Calu3 (cell line): ENCODE measurements at places on chromosomes 4 and X. TPM values are rescaled to one million over a fixed set of nuclear protein-coding genes. Genes with fewer than 3 reads are reported as not detected.
A peak's percentile ranks its signal among the peaks of the same experiment; 100 is the strongest.

ANXA5 gene
- 246 and 273 TPM in 2 replicates for total RNA-seq

FOXO4 gene
- total RNA-seq = 7.8 and 9.8 TPM in 2 replicates

XAGE2 gene
- total RNA-seq = not detected in 2 replicates

EIF1AX gene
- 127 and 133 TPM in 2 replicates for total RNA-seq

SLIT2 gene
- 2.0 and 3.8 TPM in 2 replicates for total RNA-seq

EFHC2 gene
- total RNA-seq = 0.95 and 1.7 TPM in 2 replicates

SYNPO2 gene
- total RNA-seq = 0.17 and 0.39 TPM in 2 replicates

NIPAL1 gene
- total RNA-seq = 17.0 and 21.0 TPM in 2 replicates

C4orf50 gene
- not detected in 2 replicates for total RNA-seq

PTCHD1 gene
- total RNA-seq = 0.07 TPM in 1 of 2 replicates, not detected in the other

GPC3 gene
- 2.3 and 4.0 TPM in 2 replicates for total RNA-seq

MAGEB6 gene
- not detected in 2 replicates for total RNA-seq

- no peak for DNase-seq
Measured at GRCh38 chrX:131397891-131398290, 108.8 kb upstream of the IGSF1 start.

DNA sequence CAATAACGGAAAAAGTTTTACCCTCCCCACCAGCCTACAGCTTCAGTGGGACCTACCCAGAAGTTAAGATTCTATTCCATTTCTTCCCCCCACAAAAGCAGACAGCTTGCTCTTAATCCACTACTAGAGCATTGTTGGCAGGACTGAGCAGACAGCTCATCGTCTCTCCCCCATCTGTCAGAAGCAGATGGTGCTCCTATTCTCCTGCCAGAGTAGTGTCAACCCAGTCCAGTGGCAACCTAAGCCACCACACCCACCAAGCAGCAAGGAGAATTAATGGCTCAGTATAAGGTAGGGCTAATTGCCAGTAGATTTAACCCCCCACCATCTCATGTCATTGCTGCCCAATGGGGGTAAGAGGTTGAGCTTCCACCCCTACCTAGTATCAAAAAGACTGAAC lies 62.0 kb downstream of the AWAT2 start:
- no peak for DNase-seq

- no peak for DNase-seq
Measured at GRCh38 chr4:172998527-172999469, 169.8 kb upstream of the GALNT7 start.

DNA sequence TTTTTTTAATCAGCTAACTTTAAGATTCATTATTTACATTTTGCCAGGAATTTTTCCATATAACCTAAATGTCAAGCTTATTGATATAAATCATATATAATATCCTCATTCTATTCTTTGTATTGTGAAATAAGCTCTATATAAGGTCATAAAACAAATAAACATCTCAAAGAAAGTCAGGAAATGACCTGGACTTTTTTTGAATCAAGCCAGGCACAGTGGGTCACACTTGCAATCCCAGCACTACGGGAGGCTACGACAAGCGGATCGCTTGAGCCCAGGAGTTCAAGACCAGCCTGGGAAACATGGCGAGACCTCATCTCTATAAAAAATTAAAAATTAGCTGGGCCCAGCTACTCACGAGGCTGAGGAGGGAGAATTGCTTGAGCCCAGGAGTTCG lies 88.9 kb downstream of the RBM47 start:
- DNase-seq = no peak

GRCh38 chrX:126658447-126658846 lies 105.8 kb upstream of the DCAF12L1 start:
- no peak for DNase-seq

DNA sequence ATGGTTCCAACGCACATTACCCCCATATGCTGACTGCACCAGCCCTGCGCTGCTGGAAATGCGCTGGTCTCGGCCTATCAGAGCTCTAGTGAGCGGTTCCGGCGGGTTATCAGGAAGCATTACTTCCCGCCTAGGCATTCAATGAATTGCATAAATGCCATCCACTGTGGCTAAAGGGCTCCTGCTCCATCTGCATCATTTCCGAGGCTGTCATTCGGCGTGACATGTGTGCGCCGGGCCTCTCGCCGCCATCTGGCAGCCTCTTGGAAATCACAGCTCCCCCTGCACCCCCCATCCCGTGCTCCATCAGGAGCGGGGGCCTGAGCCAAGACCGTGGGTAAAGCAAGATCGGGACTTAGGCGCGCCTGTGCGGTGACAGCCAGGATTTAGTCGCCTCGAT lies 64.4 kb downstream of the SEPSECS start:
- DNase-seq = no peak

DNA sequence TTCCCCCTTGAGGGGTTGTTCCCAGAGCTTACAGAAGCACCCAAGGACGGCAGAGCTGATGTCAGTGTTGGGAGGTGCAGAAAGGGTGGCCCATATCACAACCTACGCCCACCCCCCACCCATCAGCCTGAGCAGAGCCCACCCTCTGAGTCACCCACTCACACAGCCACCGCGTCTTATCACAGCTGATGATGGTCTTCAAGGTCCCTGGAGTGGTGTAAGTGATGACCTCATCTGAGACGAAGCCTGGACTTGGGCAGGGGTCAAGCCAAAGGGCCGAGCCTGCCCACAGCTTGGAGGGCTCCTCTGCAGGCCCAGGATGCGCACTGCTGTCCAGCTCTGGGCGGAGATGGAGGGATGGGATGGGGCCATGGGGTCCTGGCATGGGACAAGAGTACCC lies 3.0 kb upstream of the HTRA3 start:
- DNase-seq = no peak

- DNase-seq = no peak
Measured at GRCh38 chrX:65697211-65697641, 29.8 kb downstream of the MSN start.

DNA sequence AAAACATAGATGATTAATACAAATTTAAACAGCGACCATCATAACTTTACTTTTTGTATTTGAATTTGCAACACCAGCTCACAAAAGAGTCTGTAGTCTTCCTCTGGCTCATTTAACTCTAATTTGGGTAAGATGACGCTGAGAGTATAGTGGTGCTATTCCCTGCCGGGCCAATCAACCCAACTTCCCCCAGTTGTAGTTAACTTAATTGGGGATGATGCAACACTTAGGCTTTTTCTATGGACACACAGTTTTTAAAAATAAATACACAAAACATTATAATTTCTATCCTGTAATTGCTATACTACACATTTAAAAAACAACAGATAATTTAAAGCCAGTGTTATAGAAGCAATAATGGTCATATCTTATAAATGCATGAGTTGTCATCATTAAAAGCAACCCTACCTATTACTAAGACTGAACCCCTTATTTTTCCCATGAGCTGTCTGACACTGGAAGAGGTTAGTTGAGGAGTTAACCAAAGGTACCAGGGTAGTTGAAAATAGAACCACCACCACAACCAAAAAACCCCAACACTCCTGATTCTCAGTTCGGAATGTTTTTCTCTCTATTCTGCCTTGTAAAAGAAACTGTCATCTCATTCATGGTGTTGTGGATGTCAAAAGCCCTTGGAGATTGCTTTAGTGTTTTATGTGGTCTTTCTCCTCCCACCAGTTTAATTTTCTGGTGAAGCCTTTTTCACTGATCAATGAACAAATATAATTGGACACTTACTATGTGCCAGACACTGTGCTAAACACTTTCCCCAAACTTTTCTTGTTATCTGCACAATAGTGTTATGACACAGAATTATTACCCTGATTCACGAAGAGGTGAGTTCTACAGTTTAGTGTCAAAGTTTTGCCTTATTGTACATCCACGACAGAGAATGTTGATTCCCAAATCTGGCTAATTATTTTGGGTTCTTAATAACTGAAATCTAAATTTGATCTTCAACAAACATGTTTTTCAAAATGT lies 61.5 kb upstream of the RAPGEF2 start:
- no peak for DNase-seq

DNA sequence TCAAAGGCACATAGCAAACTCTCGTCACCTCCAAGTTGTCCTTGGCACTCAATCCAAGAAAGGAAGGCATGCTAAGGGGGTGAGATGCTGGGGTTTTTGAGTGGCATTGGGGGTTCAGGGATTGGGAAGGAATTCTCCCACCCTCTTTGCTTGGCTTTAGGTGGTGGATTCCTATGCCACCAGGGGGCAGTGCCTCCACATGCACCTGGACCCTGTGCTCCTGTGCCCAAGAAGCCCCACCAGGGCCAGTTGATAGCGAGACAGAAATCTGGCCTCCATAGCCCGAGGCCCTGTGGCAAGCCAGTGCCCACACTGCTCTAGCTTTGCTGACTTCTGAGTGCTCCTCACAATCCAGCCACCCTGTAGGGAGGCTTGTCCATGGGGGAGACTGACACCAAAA lies 2.0 kb upstream of the FATE1 start:
- peak; percentile 62 for DNase-seq

- no peak for DNase-seq
Measured at GRCh38 chr4:6957994-6958393, 48.4 kb downstream of the TBC1D14 start.

DNA sequence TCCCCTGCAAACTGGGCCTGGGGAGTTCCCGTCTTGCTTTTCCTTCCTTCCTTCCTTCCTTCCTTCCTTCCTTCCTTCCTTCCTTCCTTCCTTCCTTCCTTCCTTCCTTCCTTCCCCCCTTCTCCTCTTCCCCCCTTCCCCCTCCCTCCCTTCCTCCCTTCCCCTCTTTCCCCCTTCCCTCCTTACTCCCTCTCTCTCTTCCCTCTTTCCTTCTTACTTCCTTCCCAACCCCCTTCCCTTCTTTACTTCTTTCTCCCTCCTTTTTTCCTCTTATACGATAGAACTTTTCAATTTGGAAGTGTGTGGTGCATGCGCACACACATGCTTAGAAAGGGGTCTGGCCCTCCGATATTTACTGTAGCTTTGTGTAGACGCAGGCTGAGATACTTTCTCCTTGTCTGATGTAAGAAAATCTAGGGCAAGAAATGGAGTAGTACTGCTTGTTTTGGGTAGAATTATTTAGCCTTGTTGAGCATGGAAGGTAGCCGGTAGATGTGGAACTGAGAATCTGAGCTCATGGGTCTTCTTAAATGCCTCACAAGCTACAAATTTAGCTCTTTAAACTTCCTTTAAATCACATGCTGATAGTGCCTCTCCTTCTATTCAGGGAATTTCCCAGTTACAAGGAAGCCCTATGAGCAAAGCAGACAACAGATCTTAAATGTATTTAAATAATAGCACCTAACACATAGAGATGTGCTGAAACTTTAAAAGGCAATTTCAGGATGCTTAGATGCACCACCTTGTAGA lies 189.6 kb downstream of the GPAT3 start:
- no peak for DNase-seq

GRCh38 chr4:124682384-124682783 lies 30.1 kb downstream of the ANKRD50 start:
- no peak for DNase-seq

DNA sequence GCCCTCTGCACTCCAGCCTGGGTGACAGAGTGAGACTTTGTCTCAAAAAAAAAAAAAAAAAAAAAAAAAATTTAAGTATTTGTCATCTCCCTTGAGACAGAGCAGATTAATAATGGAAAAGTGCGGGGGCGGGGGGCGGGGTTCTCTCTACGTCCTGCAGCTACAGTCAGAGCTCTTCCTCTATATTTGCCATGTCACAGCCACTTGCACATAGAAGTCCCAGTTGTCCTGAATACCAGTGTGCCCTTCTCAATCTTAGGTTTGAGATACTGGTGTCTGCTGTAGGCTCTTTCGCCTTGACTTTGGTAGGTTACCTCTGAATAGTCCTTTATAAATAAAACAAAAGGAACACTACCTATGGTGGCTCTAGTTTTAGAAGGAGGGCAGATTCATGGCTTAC lies 237.8 kb upstream of the PGRMC2 start:
- DNase-seq = no peak

DNA sequence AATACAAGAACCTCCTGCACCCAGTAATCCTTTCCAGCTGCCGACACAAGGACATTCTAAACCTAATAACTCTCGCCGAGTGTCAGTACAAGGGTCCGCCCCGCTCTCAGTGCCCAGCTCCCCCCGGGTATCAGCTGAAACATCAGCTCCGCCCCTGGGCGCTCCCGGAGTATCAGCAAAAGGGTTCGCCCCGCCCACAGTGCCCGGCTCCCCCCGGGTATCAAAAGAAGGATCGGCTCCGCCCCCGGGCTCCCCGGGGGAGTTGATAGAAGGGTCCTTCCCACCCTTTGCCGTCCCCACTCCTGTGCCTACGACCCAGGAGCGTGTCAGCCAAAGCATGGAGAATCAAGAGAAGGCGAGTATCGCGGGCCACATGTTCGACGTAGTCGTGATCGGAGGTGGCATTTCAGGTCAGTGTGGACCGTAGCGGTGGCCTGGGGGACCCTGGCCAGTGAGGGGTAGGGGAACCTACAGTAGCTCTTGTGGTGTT lies at the start of gene MAOA:
TSS of gene MAOA (plus strand) at position 295 of the 490 bp plus-strand sequence. CDS start at position 338, 43 bp downstream.
- peak; percentile 28 for DNase-seq

- no peak for DNase-seq
Measured at GRCh38 chr4:47624031-47624441, 139.0 kb downstream of the ATP10D start.

DNA sequence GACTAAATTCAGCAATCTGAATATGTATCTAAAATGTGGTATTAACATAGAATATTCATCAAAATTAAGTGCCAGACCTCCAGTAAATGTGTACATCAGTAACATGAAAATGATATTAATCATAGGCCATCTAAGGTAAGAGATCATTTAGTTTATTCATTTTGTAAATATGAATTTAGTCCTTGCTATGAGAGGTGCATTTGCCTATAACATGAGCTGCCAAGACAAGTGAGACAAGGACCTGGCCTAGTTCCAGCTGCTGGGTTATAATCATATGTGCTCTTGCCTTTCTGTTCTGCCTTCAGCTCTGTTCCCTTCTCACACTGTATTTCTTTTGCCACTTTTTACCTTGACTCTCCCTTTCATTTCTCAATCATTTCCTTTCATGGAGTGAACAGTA lies 160.0 kb downstream of the STIM2 start:
- DNase-seq = no peak

DNA sequence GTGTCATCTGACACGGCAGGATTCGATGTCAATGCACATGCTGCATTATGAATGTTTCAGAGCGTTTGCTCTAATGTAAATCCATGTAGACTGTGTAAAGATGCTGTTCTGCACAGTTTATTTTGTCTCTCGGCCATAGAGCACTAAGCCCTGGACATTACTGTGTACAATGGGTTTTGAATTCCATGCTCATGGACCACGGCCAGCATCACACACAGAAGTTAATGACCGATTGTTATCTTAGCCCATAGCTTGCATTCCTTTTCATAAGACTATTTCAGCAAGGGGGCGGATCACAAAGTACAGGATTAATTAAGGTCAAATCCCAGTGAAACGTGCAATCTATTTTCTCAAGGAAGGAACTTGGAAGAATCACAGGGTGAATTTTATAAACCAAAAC lies 286.1 kb upstream of the TENM3 start:
- peak; percentile 37 for DNase-seq

GRCh38 chr4:164888096-164888715 lies 11.2 kb downstream of the APELA start:
- DNase-seq = no peak

- no peak for DNase-seq
Measured at GRCh38 chr4:2875556-2875955, 31.9 kb downstream of the ADD1 start.
